ENCODE measurements at places on chromosomes 3 and 15. TPM values are rescaled to one million over a fixed set of nuclear protein-coding genes. Genes with fewer than 3 reads are reported as not detected.

Gene OR5K2
- not detected for total RNA-seq

Gene TTLL13
- total RNA-seq = 0.47 TPM

Gene CACNA1D
- 2.8 TPM for total RNA-seq

Gene APOD
- 1.2 TPM for total RNA-seq

Gene GTF2A2
- 78.3 TPM for total RNA-seq

Gene EXD1
- not detected for total RNA-seq

Gene PLA2G4D
- total RNA-seq = not detected

Measured in mesothelial cell of epicardium (in vitro differentiated cells).